ENCODE measurements at places on chromosomes 13 and 19.

DNA sequence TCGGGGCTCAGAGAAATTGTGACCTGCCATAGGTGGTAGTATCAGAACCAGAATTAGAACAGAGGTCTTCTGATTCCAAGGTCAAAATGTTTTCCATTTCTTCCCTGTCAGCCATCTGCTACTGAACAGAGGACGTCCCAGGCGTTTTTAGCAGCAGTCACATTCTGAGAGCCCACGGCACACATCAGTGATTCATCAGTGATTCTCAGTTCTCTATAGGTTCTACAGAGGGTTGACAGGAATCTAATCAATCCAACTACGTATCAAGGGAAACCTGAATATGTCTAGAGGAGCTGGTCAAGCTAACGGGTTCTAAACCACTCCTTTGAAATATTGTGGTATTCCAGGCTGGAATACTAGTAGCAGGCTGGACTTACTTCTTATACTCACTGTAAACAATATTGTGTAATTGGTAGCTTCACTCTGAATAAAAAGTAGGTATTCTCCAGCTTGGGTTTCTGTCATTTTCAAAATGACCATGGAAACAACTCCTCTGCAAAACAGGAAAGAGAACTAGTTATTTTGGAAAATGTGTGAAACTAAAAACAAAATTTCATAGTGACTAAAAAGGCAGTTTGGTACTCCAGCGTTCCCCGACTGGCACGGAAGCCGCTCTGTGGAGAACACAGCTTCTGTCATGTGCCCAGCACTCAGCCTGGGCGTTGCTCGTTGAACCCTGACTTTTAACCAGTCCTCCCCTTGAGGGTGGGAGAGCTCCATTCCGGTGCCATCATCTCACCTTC lies 43.2 kb downstream of the FLT3 start:
- no peaks in the 10 kb centered on the region for H3K4me1 ChIP-seq
- no peaks in the 10 kb centered on the region for H3K36me3 ChIP-seq
- no peak overlapping the region for H3K27ac ChIP-seq
- no peak overlapping the region for H3K4me3 ChIP-seq
- DNase-seq, result no peak
- no peaks in the 10 kb centered on the region for H3K27me3 ChIP-seq

- no peak overlapping the region for H3K4me3 ChIP-seq
- no peaks in the 10 kb centered on the region for H3K27me3 ChIP-seq
- DNase-seq, result peak; percentile 75
- H3K27ac ChIP-seq, result no peak overlapping the region
- no peaks in the 10 kb centered on the region for H3K4me1 ChIP-seq
- no peaks in the 10 kb centered on the region for H3K36me3 ChIP-seq
Measured at GRCh38 chr19:30666301-30666803, 294.2 kb downstream of the ZNF536 start.

DNA sequence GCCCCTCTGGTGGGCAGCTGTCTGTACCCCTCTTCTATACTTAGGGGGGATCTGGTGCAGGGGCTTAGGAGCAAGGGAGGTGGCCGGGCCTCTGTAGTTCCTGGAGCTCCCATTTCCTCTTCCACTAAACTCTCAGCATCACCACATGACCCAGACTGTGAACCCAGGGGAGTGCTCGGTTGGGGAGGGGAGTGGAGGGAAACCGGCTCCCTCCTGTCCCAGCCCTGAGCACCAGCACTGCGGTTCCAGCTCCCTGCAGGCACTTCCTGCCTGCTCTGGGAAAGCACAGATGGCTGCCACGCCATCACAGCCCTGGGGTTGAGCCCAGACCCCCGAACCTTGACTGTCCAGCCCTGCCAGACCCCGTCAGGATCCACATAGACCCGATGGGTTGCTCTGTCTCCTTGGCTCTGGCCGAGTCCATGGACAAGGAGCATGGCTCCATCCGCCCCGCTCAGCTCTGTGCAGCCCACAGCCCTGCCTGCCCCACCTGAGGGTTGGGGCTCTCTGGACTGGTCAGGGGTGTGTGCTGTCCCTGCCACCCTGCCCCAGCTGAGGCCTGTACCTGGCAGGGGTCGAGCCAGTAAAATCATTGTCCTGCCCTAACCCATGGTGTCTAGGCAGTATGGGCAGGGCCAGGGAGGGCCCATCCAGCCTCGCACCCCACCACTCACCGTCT lies 36.0 kb upstream of the SLC7A10 start:
- DNase-seq, result no peak
- no peak overlapping the region for H3K27ac ChIP-seq
- H3K27me3 ChIP-seq, result no peaks in the 10 kb centered on the region

- H3K27ac ChIP-seq, result no peak overlapping the region
- DNase-seq, result no peak
- no peaks in the 10 kb centered on the region for H3K4me1 ChIP-seq
- no peaks in the 10 kb centered on the region for H3K27me3 ChIP-seq
- no peaks in the 10 kb centered on the region for H3K36me3 ChIP-seq
Measured at GRCh38 chr13:46901721-46902120, 4.9 kb upstream of the HTR2A start.

DNA sequence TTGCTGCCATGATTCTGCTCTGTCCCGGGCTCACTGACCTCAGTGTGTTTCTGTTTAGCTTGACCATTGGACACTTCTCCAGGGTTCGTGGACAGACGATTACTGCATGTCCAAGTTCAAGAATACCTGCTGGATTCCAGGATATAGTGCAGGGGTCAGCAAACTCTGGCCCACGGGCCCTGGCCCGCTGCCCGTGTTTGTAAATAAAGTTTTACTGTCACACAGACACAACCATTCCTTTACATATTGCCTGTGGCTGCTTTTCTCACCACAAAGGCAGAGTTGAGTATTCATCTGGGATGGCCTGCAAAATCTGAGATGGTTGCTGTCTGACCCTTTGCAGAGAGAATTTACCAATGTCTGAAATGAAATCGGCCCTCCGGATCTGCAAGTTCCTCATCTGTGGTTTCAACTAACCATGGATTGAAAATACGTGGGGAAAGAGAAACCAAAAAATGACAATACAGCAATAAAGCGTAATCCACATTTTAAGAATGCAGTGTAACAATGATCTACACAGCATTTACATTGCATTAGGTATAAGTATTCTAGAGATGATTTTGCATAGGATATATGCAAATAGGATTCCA lies 25.9 kb upstream of the F2RL3 start:
- H3K27ac ChIP-seq, result no peak overlapping the region
- no peaks in the 10 kb centered on the region for H3K4me1 ChIP-seq
- H3K4me3 ChIP-seq, result no peak overlapping the region
- peaks cover 26% of the 10 kb centered on the region for H3K36me3 ChIP-seq

DNA sequence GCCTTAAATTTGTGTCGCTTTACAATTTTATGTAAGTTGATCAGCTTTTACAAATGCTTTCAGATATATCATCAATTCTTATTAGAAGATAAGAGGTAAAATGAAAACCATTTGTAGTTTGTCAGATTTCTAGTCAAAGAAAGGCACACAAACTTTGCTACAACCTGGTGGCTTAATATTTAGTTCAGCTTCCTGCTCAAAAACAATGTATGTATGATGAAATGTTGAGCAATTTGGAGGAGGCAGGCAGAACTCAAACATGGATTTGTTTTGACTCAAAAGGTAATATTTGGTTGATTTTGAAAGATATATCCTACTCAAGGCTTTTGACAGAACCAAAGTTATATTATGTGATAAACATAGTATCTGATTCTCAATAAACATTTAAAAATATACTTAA lies 24.2 kb downstream of the NEK5 start:
- H3K4me1 ChIP-seq, result no peaks in the 10 kb centered on the region
- no peak for DNase-seq
- peaks cover 6% of the 10 kb centered on the region for H3K36me3 ChIP-seq

DNA sequence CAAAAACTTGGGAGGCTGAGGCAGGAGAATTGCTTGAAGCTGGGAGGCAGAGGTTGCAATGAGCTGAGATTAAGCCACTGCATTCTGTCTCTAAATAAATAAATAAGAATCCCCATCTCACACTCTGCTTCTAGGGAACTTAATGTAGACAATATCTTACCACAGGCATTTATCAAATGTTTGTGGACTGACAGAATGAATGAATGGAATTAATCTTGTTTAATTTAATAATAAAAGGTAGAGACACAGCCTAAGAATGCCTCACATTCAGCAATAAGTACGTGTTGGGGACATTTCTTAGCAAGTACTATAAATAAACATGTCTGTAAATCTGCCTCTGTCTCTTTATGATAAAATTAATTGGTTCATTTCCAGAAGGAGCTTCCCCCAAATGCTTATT lies 36.2 kb upstream of the RBM26 start:
- no peaks in the 10 kb centered on the region for H3K27me3 ChIP-seq
- no peak overlapping the region for H3K4me3 ChIP-seq
- no peak for DNase-seq
- no peak overlapping the region for H3K27ac ChIP-seq

GRCh38 chr13:93244141-93244917 lies 17.7 kb downstream of the GPC6 start:
- peaks cover 11% of the 10 kb centered on the region for H3K4me1 ChIP-seq
- no peaks in the 10 kb centered on the region for H3K27me3 ChIP-seq
- H3K4me3 ChIP-seq, result no peak overlapping the region
- H3K27ac ChIP-seq, result no peak overlapping the region
- H3K36me3 ChIP-seq, result peaks cover 4% of the 10 kb centered on the region

- H3K4me1 ChIP-seq, result no peaks in the 10 kb centered on the region
- no peaks in the 10 kb centered on the region for H3K36me3 ChIP-seq
- no peak overlapping the region for H3K27ac ChIP-seq
- no peak overlapping the region for H3K4me3 ChIP-seq
Measured at GRCh38 chr13:111901267-111901915, 165.6 kb upstream of the SOX1 start.

GRCh38 chr13:110869231-110869804 lies 45.6 kb downstream of the ANKRD10 start:
- H3K4me1 ChIP-seq, result peaks cover 3% of the 10 kb centered on the region
- no peak overlapping the region for H3K4me3 ChIP-seq
- no peaks in the 10 kb centered on the region for H3K27me3 ChIP-seq

GRCh38 chr13:113902986-113903775 lies 39.3 kb upstream of the GAS6 start:
- no peak overlapping the region for H3K27ac ChIP-seq
- DNase-seq, result no peak
- H3K27me3 ChIP-seq, result no peaks in the 10 kb centered on the region
- no peaks in the 10 kb centered on the region for H3K36me3 ChIP-seq
- H3K4me3 ChIP-seq, result no peak overlapping the region
- H3K4me1 ChIP-seq, result no peaks in the 10 kb centered on the region

GRCh38 chr13:27125357-27126282 lies 46.0 kb downstream of the USP12 start:
- no peak overlapping the region for H3K27ac ChIP-seq
- H3K4me1 ChIP-seq, result peaks cover 3% of the 10 kb centered on the region
- peaks cover 40% of the 10 kb centered on the region for H3K36me3 ChIP-seq
- DNase-seq, result no peak
- no peak overlapping the region for H3K4me3 ChIP-seq

DNA sequence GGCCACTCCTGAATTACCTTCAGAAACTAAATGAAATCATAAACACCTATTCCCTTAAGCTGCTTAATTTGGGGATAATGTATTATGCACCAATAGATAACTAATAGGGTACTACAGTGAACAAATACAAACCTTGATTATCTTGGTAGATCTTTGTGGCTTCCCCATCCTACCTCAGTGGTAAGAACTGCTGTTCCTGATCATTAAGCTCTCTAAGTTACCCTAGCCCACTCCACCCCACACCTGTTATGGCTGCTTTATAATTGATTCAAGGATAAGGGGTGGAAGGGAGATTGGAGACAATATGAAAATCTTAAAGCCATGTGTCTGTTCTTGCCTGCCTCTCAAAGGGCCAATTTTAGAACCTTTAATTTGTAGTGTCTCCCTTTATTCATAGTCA lies 121.2 kb downstream of the LMO7 start:
- H3K27ac ChIP-seq, result no peak overlapping the region
- H3K4me3 ChIP-seq, result no peak overlapping the region
- H3K27me3 ChIP-seq, result no peaks in the 10 kb centered on the region
- no peak for DNase-seq
- H3K36me3 ChIP-seq, result peaks cover 14% of the 10 kb centered on the region

GRCh38 chr19:13908674-13909073 lies 2.7 kb downstream of the CC2D1A start:
- no peak overlapping the region for H3K27ac ChIP-seq
- no peak overlapping the region for H3K4me3 ChIP-seq
- no peaks in the 10 kb centered on the region for H3K27me3 ChIP-seq
- no peaks in the 10 kb centered on the region for H3K4me1 ChIP-seq
- H3K36me3 ChIP-seq, result peaks cover 8% of the 10 kb centered on the region

DNA sequence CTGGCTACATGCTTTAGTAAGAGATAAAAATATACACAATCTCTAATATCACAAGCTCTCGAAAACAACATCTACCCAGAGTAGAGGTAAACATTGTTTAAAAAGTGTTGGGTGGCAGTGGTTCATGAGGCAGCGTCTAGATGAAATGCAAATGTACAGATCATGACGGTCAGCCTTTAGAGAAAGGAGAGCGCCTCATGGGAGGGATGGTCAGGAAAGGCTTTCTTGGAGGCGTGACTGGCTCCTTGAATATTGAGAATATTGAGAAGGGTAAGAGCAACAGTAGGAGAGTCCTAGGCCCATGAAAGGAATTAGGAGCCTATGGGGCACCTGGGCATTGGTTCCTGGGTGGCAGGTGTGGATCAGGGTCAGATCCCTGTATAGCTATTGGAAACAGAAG lies 10.6 kb downstream of the HNRNPUL1 start:
- no peak overlapping the region for H3K4me3 ChIP-seq
- peaks cover 96% of the 10 kb centered on the region for H3K36me3 ChIP-seq
- H3K27me3 ChIP-seq, result no peaks in the 10 kb centered on the region
- no peak for DNase-seq

DNA sequence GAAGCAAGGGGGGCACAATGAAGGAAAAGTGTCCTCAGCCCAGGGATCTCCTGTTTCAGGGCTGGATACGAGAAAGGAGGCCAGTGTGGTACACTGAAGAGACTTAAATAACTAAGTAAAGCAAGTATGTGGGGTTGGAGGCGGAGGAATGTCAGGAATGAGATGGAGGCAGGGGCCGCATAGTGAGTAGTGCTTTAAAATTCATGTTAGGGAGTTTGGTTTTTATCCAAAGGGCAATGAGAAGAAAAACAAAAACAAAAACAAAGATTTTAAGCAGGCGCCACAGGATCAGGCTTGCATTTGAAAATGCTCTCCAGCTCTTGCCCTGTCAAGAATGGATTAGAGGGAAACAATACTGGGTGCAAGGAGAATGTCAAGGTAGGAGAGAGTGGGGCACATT lies 273.4 kb downstream of the DCLK1 start:
- no peaks in the 10 kb centered on the region for H3K27me3 ChIP-seq
- peak overlapping the region; percentile 95 for H3K27ac ChIP-seq
- H3K36me3 ChIP-seq, result no peaks in the 10 kb centered on the region
- DNase-seq, result peak; percentile 76
- H3K4me1 ChIP-seq, result peaks cover 34% of the 10 kb centered on the region
- peak overlapping the region; percentile 5 for H3K4me3 ChIP-seq

DNA sequence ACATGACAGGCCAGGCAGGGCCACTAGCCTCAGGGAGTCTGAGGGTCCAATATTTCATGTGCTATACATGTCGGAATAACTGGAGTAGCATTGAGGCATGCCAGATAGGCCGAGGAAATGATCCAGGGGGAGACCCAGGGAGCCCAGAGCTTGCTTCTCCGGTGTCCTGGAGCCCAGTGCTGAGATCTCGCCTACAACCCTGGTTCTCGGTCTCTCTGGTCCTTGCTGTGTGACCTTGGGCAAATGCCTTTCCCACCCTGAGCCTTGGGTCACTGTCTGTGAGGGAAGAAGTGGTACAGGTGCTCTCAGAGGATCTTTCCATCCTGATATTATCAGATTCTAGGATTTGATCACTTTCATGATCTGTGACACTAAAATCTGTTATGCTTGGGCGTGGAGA lies 11.3 kb downstream of the CBLC start:
- no peak for DNase-seq
- no peaks in the 10 kb centered on the region for H3K27me3 ChIP-seq
- H3K36me3 ChIP-seq, result peaks cover 67% of the 10 kb centered on the region
- H3K27ac ChIP-seq, result no peak overlapping the region
